Tibial nerve (tissue), 4 donors: ENCODE measurements at places on chromosomes 16 and 17. TPM values are rescaled to one million over a fixed set of nuclear protein-coding genes. Genes with fewer than 3 reads are reported as not detected.

DNA sequence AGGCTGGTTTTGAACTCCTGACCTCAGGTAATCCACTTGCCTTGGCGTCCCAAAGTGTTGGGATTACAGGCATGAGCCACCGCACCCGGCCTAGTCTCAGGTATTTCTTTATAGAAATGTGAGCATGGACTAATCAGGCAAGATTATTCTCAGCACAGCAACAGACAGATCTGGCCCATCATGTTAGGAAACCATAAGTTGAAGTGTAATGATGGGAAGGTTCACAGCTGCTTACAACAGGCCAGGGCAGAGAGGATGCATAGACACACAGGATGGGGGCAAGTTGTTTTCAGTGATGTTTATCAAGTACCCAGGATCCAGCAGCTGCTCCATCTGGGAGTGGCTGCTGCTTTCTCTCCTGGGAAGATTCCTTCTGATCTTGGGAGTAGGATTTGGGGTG is 16.6 kb upstream of the NOS2 start:
- no peak for DNase-seq

DNA sequence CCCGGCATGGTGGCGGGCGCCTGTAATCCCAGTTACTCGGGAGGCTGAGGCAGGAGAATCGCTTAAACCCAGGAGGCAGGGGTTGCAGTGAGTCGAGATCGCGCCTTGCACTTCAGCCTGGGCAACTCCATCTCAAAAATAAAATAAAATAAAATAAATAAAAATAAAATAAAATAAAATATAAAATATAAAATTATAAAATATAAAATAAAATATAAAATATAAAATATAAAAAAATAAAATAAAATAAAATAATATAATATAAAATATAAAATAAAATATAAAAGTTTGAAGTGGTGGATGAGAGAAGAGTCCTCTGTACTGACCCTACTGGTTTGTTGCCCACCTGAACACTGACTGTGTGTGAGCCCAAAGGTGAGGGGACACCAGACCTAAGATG is 15.2 kb downstream of the CCDC42 start:
- DNase-seq: no peak

- no peak for DNase-seq
These were observed 20.8 kb downstream of the GGA3 start for GRCh38 chr17:75240394-75241142.

DNA sequence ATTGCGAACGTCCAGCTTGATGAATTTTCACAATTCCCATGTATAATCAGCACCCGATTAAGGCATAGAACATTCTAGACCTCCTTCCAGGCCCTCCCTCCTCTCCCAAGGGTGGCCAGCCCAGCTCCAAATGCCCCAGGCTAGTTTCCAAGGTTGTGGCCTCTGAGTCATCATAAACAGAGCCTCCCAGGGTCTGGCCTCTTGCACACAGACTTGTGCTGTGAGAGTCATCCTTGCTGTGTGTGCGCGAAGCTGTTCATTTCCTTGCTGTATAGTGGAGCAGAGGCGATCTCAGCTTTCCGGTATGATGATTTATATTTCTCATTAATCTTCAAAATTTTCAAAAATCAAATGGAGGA is 20.5 kb upstream of the JPH3 start:
- DNase-seq: peak; percentile 91

DNA sequence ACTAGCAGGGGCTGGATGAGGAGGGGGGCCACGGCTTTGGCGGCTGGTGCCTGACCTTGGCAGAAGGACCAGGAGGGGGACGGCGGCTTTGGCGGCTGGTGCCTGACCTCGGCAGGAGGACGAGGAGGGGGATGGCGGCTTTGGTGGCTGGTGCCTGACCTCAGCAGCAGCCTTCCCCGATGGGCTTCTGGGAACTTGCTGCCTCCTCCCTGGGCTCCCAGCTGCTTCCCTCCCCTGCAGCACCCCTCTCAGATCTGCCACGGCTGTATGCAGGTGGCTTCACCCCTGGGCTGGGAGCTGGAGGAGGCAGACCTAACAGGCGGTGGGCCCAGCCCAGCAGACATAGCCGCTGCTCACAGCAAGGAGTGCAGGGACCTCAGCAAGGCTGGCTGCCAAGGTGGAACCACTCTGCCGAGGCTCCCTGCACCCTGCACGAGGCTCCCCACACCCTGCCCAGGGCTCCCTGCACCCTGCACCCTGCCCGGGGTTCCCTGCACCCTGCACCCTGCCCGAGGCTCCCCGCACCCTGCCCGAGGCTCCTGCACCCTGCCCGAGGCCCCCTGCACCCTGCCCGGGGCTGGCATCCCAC is 38.4 kb upstream of the CBFA2T3 start:
- DNase-seq: no peak

- no peak for DNase-seq
These were observed 20.4 kb upstream of the WDR45B start for GRCh38 chr17:82668631-82669099.

- no peak for DNase-seq
These were observed 136.9 kb downstream of the GRIN2A start for GRCh38 chr16:10045291-10045775.

DNA sequence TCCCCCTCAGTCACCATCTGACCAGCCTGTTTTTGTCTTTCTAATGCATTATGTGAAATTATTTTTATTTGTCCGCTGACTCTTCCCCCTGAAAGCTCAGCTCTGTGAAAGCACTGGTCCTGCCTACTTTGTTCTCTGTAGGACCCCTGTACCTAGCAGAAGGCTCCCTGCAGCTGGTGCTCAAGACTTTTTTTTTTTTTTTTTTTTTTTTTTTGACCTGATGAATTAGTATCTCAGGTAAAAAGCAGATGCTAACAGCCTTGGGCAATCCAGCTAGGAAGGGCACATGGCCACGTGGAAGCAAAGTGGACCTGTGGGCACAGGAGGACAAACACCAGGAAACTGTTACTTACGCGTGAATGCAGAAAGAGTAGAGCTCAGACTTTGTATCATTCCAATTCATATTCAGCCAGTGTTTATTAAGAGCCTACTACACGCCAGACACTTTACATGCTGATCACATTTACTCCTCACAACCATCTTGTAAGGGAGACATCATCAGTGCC is 629 bp upstream of the UNC119 start:
- DNase-seq: no peak

GRCh38 chr17:39335704-39336223 is 65.7 kb downstream of the FBXL20 start:
- peak; percentile 13 for DNase-seq

DNA sequence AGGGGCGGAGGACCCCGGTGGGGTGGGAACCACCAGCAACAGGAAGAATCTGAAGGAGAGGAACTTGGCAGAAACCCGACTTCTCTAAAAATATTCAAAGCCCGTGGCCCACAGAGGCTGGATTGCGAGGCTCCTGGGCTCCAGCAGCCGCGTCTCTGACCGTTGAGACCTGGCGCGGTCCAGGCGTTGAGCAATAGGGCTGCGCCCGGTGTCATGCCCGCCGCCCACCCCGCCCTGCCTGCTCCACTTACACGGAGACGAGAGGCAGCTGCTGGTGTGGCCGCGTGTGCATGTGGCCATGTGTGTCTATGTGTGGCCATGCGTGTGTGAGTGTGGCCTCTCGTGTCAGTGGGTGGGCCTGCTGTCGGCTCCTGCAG is 83.6 kb downstream of the IRF8 start:
- peak; percentile 26 for DNase-seq

DNA sequence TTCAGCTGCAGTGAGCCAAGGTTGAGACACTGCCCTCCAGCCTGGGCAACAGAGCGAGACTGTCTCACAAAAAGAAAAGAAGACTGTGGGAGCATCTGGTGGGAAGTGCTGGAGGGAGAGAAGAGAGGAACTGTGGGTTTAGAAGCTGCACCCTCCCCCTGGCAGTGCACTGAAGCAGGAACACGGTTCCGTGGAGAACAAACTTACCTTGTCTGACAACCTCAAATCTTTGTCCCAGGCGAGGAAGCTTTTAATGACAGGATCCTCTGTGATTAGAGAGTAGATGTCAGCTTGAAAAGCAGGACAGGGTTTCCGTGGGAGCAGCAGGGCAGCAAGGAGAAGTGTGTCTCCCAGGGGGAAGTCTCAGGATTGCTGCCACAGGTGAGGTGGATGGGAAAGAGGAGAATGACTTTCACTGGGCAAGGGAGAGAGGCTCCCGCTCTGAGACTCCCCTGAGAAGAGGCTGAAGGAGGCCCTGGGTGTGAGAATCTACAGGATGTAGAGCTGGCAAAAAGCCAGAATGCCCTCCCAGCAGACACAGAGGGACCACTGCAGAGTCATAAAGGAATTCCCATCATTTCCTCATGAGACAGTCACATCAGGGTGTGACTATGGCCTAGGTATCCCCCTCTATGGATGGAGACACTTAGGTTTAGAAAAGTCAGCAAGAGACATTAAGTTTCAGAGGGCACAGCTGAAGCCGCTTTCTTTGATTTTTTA is 22.9 kb downstream of the PRR11 start:
- no peak for DNase-seq

DNA sequence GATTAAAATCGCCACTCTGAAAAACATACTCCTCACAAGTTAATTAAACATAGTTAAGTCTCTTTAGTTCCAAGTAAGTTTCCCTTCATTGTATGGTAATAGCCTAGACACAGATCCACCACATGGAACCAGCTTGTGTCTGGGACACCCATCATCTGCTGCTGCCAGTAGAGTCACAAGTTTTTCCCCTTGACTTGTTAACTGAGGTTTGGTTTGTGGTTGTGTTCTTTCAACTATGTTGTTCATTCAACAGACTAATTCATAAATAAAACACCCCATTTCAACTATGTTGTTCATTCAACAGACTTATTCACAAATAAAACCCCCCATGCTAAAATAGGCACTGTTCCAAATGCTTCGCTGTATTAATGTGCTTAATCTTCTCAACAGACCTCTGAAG is 24.4 kb downstream of the YWHAE start:
- no peak for DNase-seq

Gene TLCD1
- 0.44 TPM for total RNA-seq

Gene BRD7
- 55.7 TPM for total RNA-seq
